Left renal cortex interstitium (tissue), 4 donors: ENCODE measurements at places on chromosomes 7 and 10. TPM values are rescaled to one million over a fixed set of nuclear protein-coding genes. Genes with fewer than 3 reads are reported as not detected.

GRCh38 chr7:32869716-32870115 lies 21.8 kb downstream of the KBTBD2 start:
- DNase-seq = no peak

GRCh38 chr7:7181519-7182155 lies 707 bp upstream of the C1GALT1 start:
- DNase-seq = peak; percentile 44

Gene STX1A
- polyA plus RNA-seq = 13.5 TPM

- DNase-seq = no peak
Observed at GRCh38 chr7:151003572-151003971, 12.8 kb downstream of the NOS3 start.

DNA sequence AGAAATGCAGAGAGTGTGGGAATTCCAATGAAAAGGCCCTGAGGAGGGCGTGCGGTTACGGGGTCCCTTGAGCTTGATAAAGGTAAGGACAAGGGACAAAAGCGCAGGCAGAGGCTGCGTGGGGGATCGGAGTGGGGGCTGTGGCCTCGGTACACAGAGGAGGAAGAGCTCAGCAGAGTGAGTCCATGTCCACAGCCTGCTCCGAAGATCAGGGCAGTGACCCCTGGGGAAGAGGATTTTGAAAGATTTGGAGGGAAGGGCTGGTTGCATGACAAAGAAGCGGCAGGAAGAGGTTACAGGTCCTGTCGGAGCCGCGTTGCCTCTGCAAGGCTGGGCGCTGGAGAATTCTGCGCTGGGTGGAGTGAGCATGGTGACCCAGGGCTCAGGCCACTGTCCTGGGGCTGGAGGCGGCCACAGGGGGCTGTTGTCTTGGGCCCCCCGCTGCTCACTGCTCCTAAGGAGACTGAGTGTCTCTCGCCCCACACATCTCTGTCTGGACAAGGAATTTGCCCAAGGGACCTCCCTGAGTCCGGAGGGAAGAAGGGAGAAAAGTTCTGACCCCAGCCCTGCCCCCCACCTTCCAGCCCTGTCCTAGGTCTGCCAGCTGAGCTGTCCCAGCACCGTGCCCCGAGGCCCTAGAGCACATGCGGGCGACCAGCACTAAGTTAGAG lies 69.8 kb upstream of the INSIG1 start:
- DNase-seq = no peak

Gene NUTM2A
- 2.6 TPM for polyA plus RNA-seq

GRCh38 chr7:111866787-111867186 lies 304.5 kb upstream of the IMMP2L start:
- DNase-seq = no peak

DNA sequence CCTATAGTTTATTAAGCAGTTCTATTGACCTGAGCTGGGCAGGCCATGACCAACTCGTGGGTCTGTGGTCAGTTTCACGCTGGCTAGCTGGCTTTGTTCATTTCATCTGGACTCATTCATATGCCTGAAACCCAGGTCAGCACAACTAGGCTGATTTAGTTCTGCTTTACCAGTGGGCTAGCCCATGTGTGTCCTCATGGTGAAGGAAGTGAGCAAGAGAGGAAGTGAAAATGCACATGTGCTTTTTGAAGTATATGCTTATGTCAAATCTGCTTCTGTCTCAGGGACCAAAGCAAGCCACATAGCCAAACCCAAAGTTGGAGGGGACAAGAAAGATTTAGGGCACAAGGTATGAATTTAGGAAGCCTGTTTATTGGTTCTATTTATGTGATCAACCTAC lies 154.5 kb downstream of the RNF133 start:
- no peak for DNase-seq

DNA sequence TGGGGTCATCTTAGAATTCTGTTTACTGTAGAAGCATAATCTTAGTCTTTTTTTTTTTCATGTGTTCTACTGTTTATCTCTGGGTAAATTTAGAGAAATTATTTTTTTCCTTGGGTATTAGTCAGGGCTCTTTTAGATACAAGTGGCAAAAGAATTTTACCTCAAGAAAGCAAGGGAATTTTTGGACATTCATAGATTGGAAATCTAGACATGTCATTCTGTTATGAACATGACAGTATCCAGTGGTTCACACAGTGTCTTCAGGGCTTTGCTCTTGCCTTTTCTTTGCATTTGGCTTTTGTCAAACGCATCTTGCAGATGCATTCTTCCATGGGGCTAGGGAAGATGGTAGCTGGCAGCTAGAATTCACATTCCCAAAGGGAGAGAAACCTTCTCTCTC lies 13.7 kb upstream of the TAS2R41 start:
- DNase-seq = no peak

Gene PON1
- 0.52 TPM for polyA plus RNA-seq

DNA sequence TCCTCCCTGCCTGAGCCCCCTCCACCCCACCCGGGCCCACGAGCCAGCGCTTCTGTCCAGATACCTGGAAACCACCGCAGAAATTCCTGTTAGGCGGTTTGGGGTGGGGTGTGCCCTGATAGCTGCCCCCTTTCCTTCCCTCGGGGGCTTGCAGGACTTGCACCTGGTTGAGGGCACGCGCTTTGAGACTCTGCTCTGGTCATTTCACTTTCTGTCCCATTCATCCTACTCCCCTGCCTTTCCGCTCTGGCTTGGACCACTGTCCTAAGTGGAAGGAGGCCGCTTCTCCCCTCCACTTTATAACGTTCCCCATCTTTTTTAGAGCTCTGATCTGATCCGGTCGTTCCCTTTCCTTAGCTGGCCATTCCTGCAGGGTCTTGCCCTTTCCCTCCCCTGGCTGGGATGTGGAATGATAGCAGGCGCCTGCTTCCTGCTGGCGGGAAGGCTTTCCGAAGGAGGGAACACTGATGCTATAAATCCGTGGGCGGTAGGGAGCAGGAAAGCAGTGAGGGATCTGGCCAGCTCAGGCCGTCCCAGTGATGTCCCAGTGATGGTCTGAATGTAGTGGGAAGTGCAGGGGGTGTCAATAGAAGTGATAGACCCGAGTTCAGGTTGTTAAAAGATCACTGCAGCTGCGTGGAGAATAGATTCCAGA lies 852 bp upstream of the PRKAR1B start:
- DNase-seq = no peak

- peak; percentile 61 for DNase-seq
Observed at GRCh38 chr10:29304264-29304994, 15.6 kb downstream of the LYZL1 start.

DNA sequence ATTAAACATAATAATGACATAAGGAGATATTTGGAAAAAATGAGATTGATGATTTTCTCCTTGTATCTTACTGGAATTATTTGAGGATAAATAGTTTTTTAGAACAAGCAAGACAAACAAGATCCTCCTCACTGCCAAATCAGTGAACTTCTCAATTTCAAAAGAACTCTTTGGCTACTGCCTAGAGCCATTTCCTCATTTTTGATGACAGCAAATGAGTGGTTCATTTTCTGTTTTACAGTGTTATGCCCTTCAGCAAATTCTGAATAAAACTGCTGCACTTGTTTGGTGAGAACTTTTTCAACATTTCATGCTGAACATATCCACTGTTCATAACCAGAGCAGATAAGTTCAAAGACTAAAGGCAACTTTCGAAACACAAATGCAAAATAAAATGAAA lies 42.5 kb upstream of the AHR start:
- DNase-seq = no peak

Gene GDF10
- 1.8 TPM for polyA plus RNA-seq

Gene LEP
- 0.17 TPM for polyA plus RNA-seq

Gene DNA2
- polyA plus RNA-seq = 12.2 TPM

GRCh38 chr7:16106300-16106699 lies 315.0 kb downstream of the CRPPA start:
- no peak for DNase-seq

DNA sequence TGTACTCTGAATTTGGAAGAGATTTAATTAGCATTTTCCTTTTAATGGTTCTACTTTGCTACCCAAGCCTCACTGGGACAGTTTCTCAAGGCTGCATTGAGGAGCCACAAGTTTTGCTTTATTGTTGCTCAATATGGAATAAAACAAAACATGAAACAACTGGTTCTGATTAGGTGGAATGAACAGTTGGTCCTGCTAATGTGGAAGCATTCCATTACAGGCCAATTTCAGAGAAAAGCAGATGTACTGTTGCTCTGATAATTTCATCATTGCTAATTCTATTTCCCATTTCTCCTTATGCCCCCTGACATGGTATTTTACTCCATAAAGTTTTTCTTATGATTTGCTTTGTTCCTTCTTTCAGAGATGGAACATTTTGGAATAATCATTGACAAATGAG lies 66.0 kb upstream of the PAPSS2 start:
- no peak for DNase-seq

DNA sequence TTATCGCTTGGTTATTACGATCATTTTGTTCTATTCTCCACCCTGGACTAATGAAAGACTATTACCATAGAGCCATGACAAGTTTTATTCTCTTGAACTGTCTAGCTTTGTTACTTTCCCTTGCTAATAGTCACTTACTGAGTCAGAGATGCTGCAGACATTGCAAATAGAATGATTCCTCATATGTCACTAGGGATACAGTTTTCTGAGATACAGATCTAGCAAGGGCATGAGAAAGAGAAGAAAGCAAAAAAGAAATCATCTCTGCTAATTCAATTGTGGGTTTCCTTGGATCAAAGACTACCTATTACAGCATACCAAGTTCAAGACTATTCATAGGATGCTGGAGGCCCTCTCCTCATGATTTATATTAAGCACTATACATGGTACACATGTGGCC lies 204.3 kb downstream of the MBL2 start:
- no peak for DNase-seq

Gene BTBD16
- polyA plus RNA-seq = 0.54 TPM

Gene CALHM1
- polyA plus RNA-seq = 0.12 TPM

DNA sequence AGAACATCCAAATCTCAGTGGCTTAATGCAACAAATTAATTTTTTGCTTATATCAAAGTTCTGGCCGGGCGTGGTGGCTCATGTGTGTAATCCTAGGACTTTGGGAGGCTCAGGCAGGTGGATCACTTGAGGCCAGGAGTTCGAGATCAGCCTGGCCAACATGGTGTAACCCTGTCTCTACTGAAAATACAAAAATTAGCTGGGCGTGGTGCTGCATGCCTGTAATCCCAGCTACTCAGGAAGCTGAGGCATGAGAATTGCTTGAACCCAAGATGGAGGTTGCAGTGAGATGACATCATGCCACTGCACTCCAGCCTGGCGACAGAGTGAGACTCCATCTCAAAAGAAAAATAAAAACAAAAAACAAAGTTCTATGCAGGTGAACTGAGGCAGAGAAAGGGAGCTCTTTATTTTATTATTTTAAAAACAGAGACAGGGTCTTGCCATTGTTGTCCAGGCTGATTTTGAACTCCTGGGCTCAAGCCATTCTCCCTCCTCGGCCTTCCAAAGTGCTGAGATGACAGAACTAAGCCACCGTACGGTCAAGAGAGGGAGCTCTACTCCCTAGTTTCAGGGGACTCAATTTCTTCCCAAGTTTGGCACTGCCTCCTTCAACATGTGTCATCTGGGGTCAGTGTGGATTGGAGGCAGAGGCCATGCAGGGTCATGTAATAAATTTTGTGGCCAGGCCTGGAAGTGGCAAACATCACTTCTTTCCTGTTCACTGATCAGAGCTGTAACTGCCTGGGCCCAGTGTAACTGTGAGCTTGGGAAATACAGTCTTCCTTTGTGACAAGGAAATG lies 2.4 kb downstream of the ADCK2 start:
- DNase-seq = no peak

Gene TRIM50
- polyA plus RNA-seq = 0.41 TPM

DNA sequence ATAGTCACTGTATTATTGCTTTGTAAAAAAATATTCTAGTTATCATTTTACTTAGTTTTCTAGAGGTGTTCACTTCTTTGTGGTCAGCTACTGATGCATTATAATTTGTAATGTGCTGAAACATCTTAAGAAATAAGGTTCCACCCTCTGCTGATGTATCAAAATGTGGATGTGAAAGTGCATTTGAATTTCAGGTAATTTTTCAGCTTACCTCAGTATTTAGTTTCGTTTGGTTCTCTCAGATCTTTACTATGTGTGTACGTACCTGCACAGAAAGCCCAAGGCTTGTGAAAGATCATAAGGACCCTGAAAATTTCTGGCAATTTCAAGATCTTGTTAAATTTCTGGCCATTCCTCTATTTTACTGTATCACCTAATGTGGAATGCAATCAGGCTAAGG lies 542.3 kb upstream of the TPK1 start:
- DNase-seq = no peak

DNA sequence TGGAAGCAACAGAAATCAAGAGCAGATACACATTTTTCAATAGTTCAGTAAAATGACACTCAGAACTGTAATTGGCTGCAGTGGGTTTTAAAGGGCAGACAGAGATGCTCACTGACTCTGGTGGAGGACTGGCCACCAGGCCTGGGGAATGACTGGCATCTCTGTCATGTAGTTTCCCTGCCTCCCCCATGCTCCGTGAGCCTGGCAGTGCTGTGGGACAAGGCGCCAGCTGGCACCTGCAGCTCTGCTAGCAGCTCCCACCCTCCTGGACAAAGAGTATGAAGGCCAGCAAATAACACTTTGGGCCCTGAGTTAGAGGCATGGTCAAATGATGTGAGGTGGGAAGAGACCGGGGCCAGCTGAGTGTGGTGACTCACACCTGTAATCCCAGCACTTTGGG lies 15.0 kb downstream of the TSPAN33 start:
- no peak for DNase-seq

Gene CLDN12
- 45.9 TPM for polyA plus RNA-seq

Gene GHRHR
- 0.43 TPM for polyA plus RNA-seq

- no peak for DNase-seq
Observed at GRCh38 chr10:93463723-93464476, 18.2 kb downstream of the MYOF start.

GRCh38 chr7:94630855-94631254 lies 25.1 kb downstream of the SGCE start:
- DNase-seq = no peak

- DNase-seq = no peak
Observed at GRCh38 chr7:158979635-158980351, 123.4 kb downstream of the DYNC2I1 start.
